ENCODE measurements at places on chromosomes 3 and 15.

- no peak for DNase-seq
Measured at GRCh38 chr3:118977671-118978392, 56.8 kb downstream of the IGSF11 start.

DNA sequence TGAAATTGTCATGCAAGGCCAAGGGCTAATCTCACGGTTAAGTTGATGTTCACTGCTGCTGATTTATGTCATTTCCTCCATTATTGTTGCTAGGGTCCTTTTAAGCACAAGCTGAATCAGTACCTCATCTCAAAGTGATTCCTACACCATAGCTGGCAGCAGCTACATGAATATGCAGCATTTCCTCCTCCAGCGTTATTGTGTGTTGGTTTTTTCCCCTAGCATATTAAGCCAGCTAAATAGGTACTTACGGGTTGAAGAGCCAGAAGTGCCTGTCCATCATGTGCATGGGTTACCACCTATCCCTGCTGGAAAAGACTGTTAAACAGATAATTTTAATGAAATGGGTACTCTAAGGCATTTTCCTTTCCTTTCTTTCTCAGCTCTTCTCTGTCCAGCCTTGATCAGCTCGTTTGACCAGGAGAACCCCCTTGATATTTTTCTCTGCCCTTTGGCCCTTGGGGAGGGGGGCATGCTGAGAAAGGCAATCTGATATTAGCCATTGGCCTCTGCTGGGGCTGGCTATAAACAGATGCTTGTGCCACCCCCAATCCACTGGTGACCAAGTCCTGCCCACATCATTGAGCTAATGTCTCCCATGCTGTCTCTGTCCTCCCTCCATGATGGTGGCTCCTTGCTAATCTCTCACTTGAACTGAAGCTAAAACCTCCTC is 115.6 kb upstream of the PLXNA1 start:
- DNase-seq: no peak

DNA sequence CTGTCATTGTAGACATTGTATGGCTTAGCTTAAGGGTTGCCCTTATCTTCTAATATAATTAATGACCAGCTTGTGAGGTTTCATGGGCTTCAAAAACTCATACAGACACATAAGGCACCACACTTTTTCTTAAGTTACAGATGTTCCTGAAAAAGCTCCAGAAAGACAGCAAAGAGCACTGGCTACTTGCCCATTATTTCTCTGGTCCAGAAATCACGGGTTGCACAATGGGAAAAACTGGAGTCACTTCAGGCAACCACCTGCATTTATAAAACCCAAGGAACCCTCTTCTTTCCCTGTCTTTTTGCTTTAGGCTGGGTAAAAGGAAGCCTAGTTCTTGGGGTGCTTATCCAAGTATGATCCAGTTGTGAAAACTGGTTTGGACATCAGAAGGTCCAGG is 2.3 kb upstream of the COL6A6 start:
- no peak for DNase-seq

DNA sequence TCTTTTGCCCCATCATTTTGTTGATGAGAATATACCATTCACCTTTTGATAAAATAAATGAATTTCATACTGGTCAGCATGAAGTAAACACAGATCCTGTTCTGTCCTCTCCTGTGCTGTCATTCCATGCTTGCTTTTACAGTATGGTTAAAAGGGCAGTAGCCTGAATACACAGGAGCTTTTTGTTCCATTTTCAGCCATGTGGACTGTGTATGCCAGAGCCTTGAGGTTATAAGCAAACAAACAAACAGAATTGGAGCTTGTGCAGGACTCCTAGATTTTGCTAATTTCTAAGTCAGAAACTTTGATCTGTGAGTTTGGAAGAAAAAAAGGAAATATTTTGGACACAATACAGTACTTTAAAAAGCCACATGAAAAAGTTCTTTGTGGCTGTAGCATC is 91.9 kb downstream of the LRRC28 start:
- DNase-seq: no peak

GRCh38 chr3:197337656-197338055 is 39.2 kb upstream of the DLG1 start:
- no peak for DNase-seq

GRCh38 chr15:50452927-50453326 is 28.7 kb downstream of the USP8 start:
- no peak for DNase-seq

GRCh38 chr3:187936676-187937075 is 191.4 kb upstream of the BCL6 start:
- DNase-seq: no peak

DNA sequence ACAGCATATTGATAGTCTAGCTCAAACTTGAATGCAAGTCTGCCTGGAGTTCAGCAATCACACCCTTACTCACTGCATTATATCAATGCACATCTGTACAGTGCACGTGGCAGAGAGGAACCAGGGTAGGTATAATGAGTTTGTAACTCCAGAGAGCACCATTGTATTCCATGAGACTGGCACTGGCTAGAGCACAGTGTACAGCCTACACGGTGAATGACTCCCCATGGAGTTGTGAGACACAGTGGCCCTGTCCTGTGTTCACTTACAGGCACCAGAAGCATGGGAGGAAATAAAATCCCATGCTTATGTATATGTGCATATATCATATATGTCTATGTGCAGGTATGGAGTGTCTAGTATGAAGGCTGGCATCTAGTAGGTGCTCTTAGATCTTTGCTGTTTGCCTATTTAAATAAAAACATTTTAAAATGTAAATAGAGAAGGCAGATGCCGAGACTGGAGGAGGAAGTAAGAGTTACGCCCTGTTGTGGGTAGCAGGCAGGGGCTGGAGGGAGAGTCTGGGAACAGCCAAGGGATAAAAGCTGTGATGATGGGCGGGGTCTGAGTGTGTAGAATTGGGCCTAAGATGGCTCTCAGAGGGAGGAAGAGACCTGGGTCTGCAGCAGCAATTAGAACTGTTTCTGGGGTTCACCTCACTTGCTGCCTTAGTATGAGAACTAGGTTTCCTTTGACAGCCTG is 360.7 kb upstream of the ICE2 start:
- no peak for DNase-seq

GRCh38 chr3:76324101-76324500 is 538.8 kb upstream of the ZNF717 start:
- no peak for DNase-seq

GRCh38 chr3:188231456-188231855 is 77.5 kb downstream of the LPP start:
- no peak for DNase-seq

DNA sequence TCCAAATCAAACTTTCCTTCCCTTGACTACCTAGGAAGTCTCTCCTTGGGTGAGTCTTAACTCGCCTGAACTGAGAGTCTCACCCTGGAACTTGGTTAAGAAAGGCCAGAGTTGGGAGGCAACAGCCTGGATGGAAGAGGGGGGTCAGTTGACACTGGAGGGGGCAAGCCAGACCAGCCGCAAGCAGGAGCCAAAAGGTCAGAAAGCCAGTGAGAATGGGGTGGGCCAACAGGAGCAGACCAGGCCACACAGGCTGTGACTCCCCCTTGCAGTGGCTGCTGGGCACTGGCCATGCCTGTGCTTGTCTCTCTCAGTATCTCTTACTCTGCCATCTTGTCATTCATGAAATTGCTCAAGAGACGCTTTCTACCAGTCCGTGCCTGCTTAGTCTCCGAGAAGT is 32.9 kb downstream of the CRTC3 start:
- DNase-seq: no peak

DNA sequence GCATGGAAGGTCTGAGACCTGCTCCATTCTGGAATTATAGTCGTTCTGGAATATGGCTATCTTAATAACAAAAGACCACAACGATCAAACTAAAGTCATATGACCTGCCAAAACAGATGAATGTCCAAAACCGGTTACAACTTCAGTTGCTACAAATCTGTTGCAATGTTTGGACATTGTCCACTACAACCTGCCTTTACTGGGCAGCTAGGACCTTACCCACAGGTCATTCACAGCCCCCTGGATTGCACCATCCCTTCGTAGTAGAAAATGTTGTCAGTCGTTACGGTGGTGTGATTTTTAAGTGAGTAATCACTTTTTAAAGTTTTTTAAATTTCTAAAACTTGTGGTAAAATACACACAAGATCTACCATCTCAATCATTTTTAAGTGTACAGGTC is 22.5 kb upstream of the SRGAP3 start:
- DNase-seq: no peak

DNA sequence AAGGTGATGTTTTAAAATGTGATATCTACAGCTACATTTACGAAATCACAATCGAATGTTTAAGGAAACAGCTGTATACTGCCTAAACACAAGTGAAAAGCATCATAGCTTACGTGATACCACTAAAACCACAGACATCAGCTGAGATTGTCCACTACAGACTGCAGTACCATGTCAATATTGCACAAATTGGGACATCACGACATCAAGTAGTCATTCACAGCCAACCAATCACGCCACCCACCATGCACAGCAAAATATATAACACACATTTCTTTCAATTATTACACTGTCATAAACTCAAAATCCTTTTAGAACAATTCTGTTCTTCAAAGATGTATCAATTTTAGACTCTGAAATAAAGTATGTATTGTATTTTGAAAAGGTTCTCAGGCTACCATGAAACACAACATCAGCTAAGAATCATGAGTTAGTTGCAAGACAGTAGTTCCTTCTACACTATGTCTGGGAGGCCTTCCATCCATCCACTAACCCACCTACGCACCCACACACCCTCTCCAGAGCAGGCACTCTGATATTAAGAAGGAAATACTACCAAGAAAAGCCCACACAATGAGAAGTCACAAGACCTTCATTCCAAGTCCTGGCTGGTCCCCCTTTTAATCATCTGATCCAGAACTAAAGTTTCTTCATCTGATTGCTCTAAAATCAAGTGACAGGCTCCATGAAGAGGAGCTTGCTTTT is 3.1 kb downstream of the DMXL2 start:
- DNase-seq: no peak

DNA sequence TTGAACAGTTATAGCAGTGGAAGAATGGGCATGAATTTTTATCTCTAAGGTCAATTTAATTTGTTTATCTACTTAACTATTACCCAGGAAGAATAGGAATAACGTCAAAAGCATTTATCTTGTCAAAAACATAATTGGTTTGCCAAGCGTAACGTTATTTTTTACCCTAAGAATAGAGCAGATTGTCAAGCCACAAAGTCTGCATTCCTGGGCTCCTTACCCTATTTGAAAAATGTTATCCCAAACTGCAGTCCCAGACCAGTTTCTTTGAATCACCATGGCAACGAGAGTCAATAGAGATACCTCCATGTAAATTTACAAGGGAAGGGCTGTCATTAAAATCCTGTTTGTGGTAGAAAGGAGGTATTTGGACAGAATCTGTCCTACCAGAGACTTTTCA is 61.1 kb downstream of the CPNE4 start:
- no peak for DNase-seq

DNA sequence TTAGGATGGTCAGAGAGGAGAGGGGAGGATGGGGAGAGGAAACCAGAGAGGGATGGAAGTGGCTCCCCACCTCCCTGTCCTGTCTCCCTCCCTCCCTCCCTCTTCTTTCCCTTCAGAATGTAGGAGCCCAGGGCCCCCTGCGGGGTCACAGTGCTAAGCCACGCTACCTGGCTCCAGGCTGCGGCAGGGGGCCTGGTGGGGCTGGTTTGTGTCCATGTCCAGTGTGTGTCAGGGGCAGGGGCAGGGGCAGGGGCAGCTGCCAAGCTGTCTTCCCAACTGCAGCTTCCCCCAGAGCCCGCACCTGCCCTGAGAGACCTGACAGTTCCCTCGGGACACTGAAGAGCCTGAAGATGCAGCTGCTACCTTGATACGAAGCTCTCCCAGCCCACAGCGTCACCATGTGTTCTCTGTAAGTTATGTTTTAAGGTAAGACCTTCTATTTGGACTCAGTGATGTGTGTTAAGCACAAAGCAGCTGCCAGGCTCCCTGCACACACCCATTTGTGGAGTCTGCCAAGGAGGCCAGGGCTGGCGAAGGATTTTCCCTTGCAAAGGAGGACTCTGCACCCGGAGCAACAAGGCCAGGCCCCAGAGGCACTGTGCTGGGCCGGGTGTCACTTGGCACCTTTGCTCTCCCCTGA is 121.8 kb upstream of the SMAD3 start:
- no peak for DNase-seq

DNA sequence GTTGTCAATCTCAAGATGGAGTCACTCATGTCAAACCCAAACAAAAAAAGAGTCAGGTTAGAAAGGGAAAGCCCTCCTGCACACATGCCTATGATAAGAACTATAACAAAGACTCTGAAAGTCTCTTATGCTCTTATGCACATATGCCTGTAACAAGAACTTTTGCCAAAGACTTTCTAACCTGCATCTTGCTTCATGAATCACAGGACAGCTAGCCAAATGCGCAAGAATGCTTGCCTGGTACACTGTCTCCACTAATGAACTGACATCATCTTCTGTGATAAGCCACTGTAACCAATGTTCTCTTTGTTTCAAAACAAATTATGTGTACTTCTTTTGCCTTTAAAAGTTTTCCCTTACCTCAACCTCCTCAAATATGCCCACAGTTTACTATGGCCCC is 18.2 kb upstream of the EHHADH start:
- DNase-seq: no peak

GRCh38 chr3:10928961-10929471 is 63.5 kb upstream of the SLC6A1 start:
- no peak for DNase-seq

All from uterus (tissue), 4 donors.